ENCODE measurements at places on chromosomes 13 and 19.

DNA sequence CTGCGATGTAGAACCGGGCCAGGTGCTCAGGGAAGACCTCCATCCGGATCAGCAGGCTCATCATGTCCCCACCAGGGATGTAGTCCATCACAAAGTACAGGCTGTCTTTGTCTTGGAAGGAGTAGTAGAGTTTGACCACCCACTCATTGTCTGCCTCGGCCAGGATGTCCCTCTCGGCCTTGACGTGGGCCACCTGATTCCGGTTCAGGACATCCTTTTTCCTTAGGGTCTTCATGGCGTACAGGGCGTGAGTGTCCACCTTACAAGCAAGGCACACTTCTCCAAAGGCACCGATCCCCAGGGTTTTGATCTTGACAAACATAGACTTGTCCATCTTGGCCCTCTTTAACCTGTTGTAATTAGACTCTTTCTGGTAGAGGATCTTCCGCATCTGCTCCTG lies 78.0 kb downstream of the LATS2 start:
- H3K36me3 ChIP-seq: peaks cover 8% of the 10 kb centered on the region
- H3K27me3 ChIP-seq: no peaks in the 10 kb centered on the region
- H3K4me1 ChIP-seq: no peaks in the 10 kb centered on the region
- DNase-seq: no peak
- no peak overlapping the region for H3K27ac ChIP-seq
- H3K4me3 ChIP-seq: no peak overlapping the region

DNA sequence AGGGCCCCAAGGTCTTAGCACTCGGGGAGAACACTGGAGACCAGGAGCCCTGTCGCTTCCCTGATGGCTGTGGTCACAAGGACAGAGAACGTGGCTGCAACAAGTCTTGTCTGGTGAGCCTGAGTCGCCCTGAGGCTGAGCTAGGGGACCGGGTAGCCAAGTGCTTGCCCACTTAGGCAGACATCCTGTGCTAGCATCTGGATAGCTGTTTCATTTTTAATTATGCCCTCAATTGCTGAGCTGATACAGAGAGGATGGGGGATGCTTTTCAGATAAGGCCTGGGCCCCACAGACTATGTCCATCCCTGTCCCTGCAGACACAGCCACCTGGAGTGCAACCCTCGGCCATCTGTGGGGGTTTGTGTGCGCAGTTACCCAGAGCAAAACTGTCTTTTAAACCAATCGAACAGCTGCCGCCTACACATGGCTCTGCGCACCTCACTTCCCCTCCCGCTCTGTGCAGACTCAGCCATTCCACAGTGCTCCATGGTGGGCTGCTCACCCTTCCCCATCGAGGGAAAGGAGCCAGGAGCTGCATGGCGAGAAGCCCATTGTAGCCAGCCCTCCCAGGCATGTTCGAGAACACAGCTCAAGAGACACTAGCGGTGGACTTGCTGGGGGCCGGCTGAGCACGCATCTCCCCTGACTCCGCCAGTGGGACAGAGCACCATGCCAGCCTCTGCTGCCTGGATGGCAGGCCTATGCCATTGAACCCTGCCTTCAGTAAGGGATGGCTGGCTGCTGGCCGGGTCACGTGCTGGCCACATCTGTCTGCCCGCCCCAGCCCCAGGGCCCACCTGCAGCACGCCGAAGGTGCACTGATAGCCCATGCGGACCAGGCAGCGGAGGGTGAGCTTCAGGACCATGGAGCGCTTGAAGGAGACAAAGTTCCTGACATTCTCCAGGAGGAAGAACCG lies 19.4 kb upstream of the EIF3G start:
- DNase-seq: no peak
- H3K4me3 ChIP-seq: no peak overlapping the region
- peaks cover 75% of the 10 kb centered on the region for H3K36me3 ChIP-seq

DNA sequence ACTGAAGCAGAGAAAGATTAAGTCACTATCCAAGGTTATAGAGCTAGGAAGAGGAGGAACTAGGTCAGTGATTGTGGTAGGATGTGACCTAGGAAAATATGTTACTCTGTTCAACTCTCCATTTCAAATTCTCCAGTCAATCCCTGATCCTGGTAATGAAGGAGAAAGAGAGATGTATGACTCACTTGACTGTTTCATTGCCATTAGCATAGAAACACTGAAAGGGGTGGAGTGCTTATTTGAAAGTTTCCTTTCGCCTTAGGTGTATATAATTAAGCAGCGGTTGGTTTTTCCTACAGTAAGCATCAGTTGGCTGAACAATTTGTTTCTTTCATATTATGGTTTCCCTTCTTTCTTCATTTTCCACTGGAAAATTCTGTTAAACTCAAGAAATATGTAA lies 198.1 kb upstream of the CSNK1A1L start:
- H3K27me3 ChIP-seq: no peaks in the 10 kb centered on the region
- no peak overlapping the region for H3K27ac ChIP-seq
- H3K4me1 ChIP-seq: no peaks in the 10 kb centered on the region

GRCh38 chr19:42420055-42420544 lies 7.1 kb downstream of the LIPE start:
- no peaks in the 10 kb centered on the region for H3K27me3 ChIP-seq
- DNase-seq: peak; percentile 87
- H3K4me1 ChIP-seq: peaks cover 46% of the 10 kb centered on the region
- peaks cover 17% of the 10 kb centered on the region for H3K36me3 ChIP-seq

DNA sequence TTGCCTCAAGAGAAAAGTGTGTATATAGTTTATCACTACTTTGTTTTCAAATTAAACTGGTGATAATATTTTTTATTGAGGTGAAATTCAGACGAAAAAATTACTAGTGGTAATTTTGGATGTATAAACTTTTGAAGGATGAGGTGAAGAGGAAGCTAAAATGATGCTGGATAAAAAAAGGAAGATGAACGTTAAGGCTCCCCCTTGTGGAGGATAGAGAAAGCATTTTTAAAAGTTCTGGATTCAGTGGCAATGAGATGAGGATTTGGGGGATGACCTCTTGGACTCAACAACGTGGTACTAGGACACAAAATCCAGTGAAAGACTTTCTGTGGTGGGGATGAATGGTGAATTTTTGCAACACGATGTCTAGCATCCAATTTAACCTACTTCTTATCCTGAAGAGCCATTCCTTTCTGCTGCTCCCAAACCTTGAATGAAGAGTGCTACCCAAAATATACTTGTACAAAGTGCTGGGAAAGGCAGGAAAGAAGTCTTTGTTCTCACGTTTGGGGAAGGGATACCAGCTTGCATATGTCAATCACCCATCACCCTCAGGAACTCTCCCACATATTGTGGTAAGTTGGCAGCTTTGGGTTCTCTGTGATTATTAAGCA lies 7.3 kb upstream of the SIGLEC5 start:
- H3K36me3 ChIP-seq: no peaks in the 10 kb centered on the region
- no peak for DNase-seq
- H3K4me1 ChIP-seq: peaks cover 8% of the 10 kb centered on the region
- peaks cover 26% of the 10 kb centered on the region for H3K27me3 ChIP-seq
- H3K27ac ChIP-seq: no peak overlapping the region

- no peaks in the 10 kb centered on the region for H3K27me3 ChIP-seq
- peaks cover 37% of the 10 kb centered on the region for H3K36me3 ChIP-seq
- H3K27ac ChIP-seq: peak overlapping the region; percentile 46
- H3K4me3 ChIP-seq: no peak overlapping the region
- peaks cover 51% of the 10 kb centered on the region for H3K4me1 ChIP-seq
- no peak for DNase-seq
These were observed 9.0 kb downstream of the SH3GL1 start for GRCh38 chr19:4391306-4391693.

- no peak overlapping the region for H3K27ac ChIP-seq
- no peak overlapping the region for H3K4me3 ChIP-seq
- peaks cover 9% of the 10 kb centered on the region for H3K4me1 ChIP-seq
- no peak for DNase-seq
- H3K27me3 ChIP-seq: peaks cover 34% of the 10 kb centered on the region
These were observed 547 bp downstream of the KCNN1 start for GRCh38 chr19:17967257-17968051.

- H3K27me3 ChIP-seq: peaks cover 6% of the 10 kb centered on the region
- H3K4me1 ChIP-seq: peaks cover 35% of the 10 kb centered on the region
- H3K36me3 ChIP-seq: no peaks in the 10 kb centered on the region
- peak; percentile 55 for DNase-seq
These were observed at the start of gene TUBB4A for GRCh38 chr19:6501740-6502648. TSS of gene TUBB4A (minus strand) at chr19:6502309. CDS start at chr19:6502212, 97 bp downstream.

- H3K27me3 ChIP-seq: no peaks in the 10 kb centered on the region
- H3K4me1 ChIP-seq: peaks cover 19% of the 10 kb centered on the region
- no peak overlapping the region for H3K4me3 ChIP-seq
- no peak for DNase-seq
- H3K36me3 ChIP-seq: peaks cover 49% of the 10 kb centered on the region
- no peak overlapping the region for H3K27ac ChIP-seq
These were observed 2.8 kb upstream of the KCNJ14 start for GRCh38 chr19:48452289-48453190.

GRCh38 chr13:47046706-47047105 lies 149.9 kb upstream of the HTR2A start:
- H3K27ac ChIP-seq: no peak overlapping the region
- peaks cover 4% of the 10 kb centered on the region for H3K27me3 ChIP-seq
- no peaks in the 10 kb centered on the region for H3K4me1 ChIP-seq
- no peak for DNase-seq

DNA sequence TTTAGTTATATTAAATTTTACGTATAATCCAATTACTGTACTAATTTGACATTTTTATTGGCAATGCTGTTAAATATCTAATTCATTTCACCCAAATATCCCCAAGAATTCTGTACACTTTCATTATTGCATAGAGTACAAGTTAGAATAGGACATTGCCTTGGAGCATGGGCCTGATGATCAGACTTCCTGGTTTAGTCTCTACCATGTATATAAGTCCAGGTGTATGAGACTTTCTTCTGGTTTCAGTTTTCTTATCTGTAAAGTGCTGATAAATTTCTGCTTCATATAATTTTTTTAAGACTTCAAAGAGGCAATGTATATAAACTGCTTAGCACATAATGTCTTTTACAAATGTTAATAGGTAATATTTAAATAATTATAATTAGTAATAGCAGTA lies 179.4 kb downstream of the KLF12 start:
- no peak for DNase-seq
- H3K36me3 ChIP-seq: peaks cover 7% of the 10 kb centered on the region
- H3K27me3 ChIP-seq: no peaks in the 10 kb centered on the region
- H3K27ac ChIP-seq: no peak overlapping the region
- H3K4me3 ChIP-seq: no peak overlapping the region
- H3K4me1 ChIP-seq: peaks cover 15% of the 10 kb centered on the region

- H3K4me3 ChIP-seq: no peak overlapping the region
- H3K4me1 ChIP-seq: peaks cover 4% of the 10 kb centered on the region
- peaks cover 13% of the 10 kb centered on the region for H3K36me3 ChIP-seq
- no peaks in the 10 kb centered on the region for H3K27me3 ChIP-seq
These were observed 8.7 kb downstream of the SIRT2 start for GRCh38 chr19:38890686-38891085.

GRCh38 chr13:45508776-45509175 lies 44.0 kb downstream of the COG3 start:
- H3K36me3 ChIP-seq: peaks cover 53% of the 10 kb centered on the region
- H3K27me3 ChIP-seq: no peaks in the 10 kb centered on the region
- no peak for DNase-seq

DNA sequence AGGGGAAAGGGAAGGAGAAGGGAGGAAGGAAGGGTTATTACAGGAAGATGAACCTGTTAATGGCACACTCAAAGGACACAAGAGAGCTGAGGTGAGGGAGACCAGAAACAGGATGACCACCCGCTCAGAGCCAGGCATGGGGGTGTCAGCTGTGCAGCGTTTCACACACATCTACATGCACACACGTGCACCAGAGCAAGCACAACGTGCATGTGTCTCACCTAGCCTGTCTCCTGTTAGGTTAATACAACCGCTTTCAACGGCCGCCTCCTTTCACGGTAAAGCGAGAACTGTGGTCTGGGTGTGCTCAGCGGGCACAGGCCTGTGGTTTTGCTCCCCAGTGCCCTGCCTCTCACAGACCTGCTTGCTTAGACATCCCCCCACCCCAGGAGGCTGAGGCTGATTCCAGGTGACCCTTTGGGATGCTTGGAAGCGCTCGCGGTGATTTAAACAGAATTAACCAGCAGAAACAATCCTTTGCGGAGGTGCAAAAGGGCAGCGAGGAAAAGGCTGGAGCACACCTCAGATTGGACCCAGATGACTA lies 27.4 kb downstream of the IRS2 start:
- H3K27ac ChIP-seq: no peak overlapping the region
- H3K36me3 ChIP-seq: no peaks in the 10 kb centered on the region
- no peak overlapping the region for H3K4me3 ChIP-seq

DNA sequence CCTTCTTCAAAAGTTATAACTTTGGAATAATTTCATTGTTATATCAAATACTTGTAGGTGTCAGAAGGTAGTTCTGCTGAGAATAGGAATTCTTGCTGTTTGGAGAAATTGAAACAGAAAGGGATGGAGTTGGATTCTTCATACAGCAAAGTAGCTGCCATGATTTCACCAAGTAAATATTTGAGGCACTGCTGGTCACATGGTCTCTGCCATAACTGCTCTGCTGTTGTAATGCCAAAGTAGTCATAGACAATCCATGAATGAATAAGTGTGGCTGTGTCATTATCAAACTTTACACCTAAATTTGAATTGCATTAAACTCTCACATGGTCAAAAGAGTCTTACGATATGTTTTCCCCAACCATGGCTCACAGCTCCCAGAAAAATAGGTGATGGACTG lies 308.6 kb downstream of the GPC6 start:
- H3K4me3 ChIP-seq: no peak overlapping the region
- DNase-seq: no peak
- H3K4me1 ChIP-seq: no peaks in the 10 kb centered on the region
- H3K27me3 ChIP-seq: no peaks in the 10 kb centered on the region
- H3K36me3 ChIP-seq: no peaks in the 10 kb centered on the region

DNA sequence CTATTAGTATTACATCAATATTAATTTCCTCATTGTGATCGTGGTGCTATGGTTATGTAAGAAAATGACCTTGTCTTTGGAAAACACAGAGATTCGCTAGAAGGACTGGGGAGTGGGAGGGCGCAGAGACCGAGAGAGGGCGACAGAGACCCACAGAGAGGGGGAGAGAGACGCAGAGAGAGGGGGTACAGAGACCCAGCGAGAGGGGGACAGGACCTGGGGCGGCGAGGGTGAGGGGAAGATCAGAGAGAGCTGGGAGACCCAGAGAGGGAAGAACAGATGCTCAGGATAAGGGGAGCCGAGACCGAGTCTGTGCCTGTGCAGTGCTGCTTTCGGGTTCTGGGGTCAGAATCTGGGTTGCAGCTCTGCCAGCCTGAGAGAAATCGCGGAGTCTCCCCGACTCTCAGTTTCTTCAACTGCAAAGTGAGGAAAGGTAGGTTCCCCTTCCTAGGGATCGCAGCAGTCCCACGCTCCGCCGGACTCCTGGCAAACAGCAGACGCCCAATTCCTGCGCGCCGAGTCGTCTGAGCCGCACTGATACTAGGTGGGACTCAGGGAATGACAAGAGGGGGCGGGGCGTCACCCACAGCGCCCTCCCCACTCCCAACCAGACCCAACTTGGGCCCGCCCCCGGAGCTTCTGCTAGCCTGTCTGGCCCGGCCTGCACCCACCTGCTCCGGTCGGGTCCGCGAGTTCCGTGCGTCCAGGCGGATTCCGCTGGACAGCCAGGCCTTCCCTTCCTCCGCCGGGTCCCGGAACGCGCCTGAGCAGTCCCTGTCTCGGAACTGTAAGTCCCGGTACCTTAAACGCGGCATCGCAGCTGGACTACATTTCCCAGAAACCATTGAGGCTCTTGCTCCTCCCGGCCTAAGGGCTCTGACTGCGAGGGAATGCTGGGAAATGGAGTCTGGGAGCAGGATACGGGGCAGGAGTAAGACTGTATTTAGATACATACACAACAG lies 15.3 kb downstream of the IZUMO2 start:
- peaks cover 15% of the 10 kb centered on the region for H3K27me3 ChIP-seq
- no peaks in the 10 kb centered on the region for H3K36me3 ChIP-seq
- peak; percentile 67 for DNase-seq

Data from activated CD8-positive, alpha-beta T cell treated with anti-CD3 and anti-CD28 coated beads, Interleukin-2, amount 10 ng/mL, durations not matched to agents 7 days and 5 days (primary cell).